ENCODE measurements at places on chromosomes 3 and 15.

DNA sequence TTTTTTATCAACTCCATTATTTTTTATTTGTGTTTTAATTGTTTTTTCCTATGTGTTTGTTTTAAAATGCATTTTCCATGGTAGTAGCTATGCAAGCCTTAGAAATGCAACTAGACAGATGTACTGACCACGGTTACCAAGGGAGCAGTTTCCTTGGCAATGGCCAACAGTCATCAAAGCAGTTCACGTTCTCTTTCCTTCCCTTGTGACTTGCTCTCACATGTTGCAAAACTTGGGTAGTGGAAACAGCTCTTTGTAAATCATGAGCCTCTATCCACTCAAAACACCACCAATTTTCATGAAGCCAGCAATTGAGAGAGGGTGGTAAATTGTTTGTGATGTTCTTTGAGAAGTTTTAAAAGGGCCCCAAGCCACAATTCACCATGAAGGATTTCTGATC is 499.4 kb upstream of the MDFIC2 start:
- DNase-seq: peak; percentile 24

DNA sequence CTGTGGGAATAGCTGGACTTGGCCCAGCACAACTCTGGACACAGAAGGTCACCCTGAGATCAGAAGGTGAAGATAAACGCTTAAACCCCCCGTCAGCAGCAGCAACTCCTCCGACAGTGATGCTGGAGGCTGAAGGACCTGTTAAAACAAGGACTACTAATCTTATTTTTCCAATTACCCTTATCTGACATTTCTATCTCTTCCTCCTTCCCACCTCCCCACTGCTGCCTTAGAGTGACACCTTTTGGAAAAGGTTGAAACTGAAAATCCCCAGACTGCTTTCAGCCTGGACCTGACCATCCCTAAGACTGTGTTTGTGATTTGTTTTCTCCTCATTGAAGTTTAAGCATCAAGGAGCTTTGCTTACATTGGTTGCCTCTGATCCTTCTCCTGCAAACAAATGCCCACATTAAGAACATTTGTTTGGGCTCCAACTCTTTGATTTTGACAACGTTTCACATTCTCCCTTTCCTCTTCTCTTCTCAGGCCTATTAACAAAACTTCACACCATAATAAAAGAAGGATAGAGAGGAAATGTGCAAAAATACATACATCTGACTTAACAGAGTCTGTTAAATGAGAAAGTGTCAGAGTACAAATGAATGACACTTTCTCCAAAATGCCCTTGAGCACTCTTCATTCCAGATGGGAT is 410.6 kb upstream of the WNT5A start:
- peak; percentile 28 for DNase-seq

DNA sequence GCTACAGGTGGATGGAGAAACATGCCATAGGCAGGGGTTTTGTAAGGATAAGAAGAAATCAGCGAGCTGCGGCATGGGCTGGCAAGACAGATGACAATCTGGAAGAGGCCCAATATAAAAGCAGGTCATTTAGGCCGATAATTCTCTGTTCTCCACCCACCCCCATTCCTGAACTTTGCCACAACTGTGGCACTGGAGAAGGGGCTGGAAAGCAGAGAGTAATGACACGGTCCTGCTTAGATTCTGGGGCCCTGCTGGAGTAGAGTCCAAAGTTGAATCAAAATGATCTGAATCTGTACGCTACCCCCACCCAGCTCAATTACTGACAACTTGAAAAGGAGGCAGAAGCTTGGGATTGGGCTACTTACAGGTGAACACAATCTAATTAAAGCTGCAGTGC is 18.4 kb upstream of the BUB1B start:
- DNase-seq: no peak

DNA sequence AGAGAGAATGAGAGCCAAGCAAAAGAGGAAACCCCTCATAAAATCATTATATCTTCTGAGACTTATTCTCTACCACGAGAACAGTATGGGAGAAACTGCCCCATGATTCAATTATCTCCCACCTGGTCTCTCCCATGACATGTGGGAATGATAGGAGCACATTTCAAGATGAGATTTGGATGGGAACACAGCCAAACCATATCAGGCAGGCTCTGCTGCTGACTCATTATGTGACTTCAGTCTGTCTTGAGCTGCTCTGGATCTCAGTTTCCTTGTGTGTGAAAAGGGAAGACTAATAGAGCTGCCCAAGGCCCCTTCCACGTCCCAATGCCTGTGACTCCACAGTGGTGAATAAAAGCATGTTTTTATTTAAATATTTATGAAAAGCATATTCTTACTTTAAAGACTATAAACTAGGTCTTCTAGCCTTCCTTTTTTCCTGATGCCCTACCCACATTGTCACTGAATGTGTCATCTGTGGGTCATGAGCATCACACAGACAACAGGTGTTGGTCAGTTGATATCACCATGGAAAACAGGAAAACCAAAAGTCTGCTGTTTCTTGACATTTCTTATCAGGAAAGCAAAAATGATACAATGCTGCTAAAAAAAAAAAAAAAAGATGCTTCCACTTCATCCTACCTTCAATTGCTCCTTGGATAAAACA is 96.0 kb upstream of the PPP2R3A start:
- DNase-seq: peak; percentile 28

DNA sequence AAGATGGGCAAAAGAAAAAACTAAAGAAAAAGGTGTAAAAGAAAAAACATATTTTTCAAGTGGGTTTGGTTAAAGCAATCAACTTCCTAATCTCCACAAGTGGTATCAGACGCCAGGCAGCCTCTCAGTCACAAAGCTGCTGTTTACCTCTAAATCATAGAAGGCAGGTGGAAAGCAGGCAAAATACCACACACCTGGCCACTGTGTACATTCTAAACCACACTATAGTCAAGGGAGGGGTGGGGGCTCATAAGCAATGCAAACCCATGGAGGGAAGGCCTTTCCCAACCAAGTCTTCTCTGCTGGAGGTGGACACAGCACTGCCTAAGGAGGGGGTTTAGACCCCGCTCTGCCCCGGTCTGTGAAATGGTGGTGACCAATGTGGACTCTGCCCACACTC is 50.4 kb downstream of the MCF2L2 start:
- DNase-seq: no peak

- no peak for DNase-seq
Measured at GRCh38 chr3:136296960-136297359, 46.8 kb downstream of the PCCB start.

DNA sequence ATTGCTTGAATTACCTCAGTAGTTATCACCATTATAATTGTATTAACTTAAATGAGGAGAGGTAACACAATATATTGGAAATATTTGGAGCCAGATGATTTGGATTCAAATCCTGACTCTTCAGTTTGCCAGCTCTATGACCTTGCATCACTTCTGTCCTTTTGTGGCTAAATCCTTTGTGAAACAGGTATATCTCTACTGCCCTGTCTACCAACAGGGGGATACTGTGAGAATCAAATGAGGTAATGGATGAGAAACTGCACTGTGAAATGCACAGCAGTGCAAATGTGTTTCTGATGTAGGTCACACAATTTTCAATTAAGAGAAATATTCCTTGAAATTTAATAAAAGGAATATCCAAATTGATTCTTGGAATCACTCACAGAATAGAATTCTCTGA is 58.8 kb downstream of the CCDC54 start:
- no peak for DNase-seq

GRCh38 chr3:174955513-174956016 is 96.4 kb downstream of the NAALADL2 start:
- DNase-seq: peak; percentile 64

DNA sequence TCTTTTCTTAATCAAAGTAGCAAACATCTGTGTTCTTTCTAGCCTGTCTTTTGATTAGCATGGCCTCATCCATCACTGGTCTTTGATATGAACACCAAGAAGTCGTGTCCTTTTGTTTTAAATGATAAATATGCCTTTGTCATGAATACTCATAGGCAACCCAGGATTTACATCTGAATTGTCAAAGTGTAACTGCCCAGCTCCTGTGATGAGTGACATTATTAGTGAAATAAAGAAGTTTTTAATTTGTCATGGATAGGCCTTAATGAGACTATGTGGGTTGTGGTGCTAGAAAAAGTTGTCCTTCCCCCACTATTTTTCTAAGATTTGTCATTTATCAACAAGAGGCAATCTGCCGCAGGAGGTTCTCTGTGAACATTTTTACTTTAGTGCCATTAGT is 150.0 kb downstream of the CDIN1 start:
- no peak for DNase-seq

DNA sequence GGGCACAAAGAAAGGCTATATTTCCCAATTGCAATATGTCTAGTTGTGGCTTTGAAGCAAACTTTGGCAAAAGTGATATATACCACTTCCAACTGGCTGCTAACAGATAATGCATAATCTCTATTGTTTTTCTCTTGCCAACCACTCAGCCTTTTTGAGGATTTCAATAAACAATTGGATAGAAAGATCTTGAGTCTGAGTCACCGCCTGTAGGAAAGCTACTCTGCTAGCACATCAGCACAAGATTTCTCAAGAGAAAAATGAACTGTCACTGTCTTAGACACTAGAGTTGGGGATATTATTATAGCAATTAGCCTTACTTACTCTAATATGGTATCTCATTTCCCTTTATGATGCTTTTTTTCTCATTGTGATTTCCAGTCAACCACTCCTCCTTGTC is 119.7 kb downstream of the SST start:
- no peak for DNase-seq

- no peak for DNase-seq
Measured at GRCh38 chr3:77690284-77690845, 650.5 kb downstream of the ROBO2 start.

GRCh38 chr3:98877132-98877531 is 24.4 kb downstream of the DCBLD2 start:
- DNase-seq: no peak

DNA sequence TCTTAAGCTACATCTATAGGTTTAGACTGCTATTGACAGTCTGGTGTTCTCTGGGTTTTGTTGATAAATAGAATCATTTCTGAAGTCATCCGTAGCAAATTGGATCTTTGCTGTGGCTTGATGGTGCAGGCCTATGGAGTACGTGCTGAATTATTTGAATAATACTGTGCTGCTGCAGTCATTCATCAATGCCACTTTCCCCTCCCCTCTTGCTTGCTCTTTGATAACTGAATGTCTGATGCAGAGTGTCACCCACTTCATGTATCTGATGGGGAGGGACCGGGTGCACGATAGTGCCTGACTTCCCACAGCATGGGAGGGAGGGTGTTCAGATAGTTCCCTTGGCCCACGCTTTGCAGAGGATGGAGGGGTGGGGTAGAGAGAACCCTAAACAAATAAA is 179.9 kb downstream of the AGBL1 start:
- no peak for DNase-seq

DNA sequence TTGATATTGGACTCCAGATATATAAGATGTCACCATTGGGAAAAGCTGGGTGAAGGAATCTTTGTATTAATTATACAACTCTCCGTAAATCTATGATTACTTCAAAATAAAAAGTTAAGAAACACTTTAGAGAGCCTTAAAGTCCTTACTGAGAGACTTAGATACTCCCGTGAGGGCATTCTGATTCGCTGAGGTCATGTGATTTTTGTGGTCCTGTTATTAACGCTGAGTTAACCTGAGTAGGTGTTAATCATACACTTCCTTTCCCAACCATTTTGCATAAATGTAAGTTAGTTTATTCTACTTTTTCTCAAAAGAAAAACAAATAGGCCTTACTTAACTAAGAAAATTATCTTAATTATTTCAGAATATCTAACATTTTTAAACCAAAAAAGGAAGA is 67.1 kb upstream of the LMOD3 start:
- DNase-seq: no peak

GRCh38 chr15:81386947-81387346 is 12.9 kb upstream of the TMC3 start:
- DNase-seq: peak; percentile 47

GRCh38 chr15:67097930-67098740 is 32.7 kb downstream of the SMAD3 start:
- DNase-seq: peak; percentile 45

- peak; percentile 43 for DNase-seq
Measured at GRCh38 chr3:107810171-107811071, 280.4 kb downstream of the CD47 start.

DNA sequence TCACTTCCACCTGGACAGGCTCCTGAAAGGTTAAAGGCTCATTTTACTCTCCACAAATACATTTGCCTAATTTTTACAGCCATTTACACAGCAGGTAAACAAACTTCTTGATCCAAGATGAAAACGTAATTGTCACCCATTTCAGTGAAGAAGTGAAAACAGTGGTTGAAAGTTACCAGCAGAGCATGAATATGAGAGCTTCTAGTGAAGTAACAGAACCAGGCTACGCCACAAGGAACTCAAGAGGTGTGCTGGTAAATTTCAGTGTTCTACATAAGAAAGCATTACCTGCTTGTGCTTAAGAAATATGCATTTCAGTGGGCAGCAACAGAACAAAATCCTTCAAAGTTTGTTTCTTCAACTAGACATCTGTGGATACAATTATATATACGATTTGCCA is 113.2 kb downstream of the MECOM start:
- DNase-seq: no peak

- DNase-seq: no peak
Measured at GRCh38 chr3:190694335-190695001, 168.0 kb downstream of the GMNC start.

DNA sequence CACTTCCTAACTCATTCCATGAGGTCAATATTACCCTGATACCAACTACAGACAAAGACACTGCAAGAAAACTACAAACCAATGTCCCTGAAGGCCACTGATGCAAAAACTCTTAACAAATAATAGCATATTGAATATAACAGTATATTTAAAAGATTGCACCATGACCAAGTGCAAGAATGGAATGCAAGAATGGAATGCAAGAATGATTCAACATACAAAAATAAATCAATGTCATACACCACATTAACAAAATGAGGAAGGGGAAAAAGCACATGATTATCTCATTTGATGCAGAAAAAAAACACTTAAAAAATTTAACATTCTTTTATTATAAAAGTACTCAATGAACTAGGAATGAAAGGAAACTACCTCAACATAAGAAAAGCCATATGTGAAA is 463.1 kb upstream of the NECTIN3 start:
- peak; percentile 67 for DNase-seq

GRCh38 chr3:72995337-72995736 is 1.3 kb upstream of the PPP4R2 start:
- DNase-seq: no peak

DNA sequence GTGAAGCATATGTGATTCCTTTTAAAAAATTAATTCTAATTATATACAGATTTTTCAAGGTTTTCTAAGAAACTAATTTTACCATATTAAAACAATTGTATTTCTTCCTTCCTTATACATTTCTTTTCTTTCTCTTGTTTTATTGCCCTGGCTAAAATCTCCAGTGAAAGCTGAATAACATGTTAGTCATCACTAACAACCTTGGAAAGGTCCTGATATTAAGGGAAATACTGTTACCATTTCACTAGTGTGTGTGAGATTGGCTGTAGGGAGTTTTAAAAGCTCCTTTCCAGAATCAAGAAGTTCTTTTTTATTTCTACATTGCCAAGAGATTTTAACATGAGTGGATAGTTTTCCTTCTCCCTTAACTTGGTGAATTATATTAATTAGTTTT is 229.7 kb upstream of the EIF1B start:
- DNase-seq: peak; percentile 22

DNA sequence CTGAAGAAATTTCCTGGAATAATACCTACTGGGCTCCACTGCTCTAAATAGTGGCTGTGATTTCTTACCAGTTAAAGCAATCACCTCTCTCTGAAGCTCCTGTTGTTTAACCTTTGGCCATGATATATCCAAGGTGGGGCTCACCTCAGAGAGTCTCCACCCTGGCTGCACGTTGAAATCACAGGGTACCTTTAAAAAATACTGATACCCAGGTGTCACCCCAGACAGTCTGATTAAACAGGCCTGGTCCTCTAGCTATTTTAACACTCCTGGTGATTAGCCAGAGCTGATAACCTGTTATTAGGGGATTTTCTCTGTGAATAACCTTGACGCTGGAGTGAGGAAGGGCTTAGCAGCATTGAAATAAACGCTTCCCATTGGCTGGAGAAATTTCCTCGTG is 22.3 kb upstream of the ZBTB38 start:
- no peak for DNase-seq
